Fibroblast of mammary gland (primary cell): ENCODE measurements at places on chromosomes 4 and X.

GRCh38 chr4:145153904-145154298, 26.5 kb downstream of the OTUD4 start:
- no peak for DNase-seq

GRCh38 chr4:114729068-114729738, 130.6 kb downstream of the UGT8 start:
- DNase-seq, result no peak

- no peak for DNase-seq
Observed at GRCh38 chr4:39976945-39977488, 694 bp downstream of the PDS5A start.

DNA sequence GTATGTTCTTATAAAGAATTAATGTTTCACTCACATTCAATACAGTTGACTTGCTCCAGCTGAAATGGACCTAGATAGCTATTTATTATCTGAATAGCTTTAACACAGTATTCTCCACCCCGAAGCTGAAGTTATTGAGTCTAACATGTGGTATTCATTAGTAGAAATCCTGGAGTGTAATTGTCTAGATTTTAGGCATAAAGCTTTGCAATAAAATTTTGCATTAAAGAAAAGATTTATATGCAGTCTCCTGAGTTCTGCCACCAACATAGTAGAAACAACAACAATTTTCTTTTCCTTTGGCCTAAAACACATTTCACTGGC, 90.2 kb upstream of the DCLK2 start:
- DNase-seq, result no peak

- no peak for DNase-seq
Observed at GRCh38 chr4:145781351-145781750, 101.4 kb downstream of the C4orf51 start.

GRCh38 chr4:169650227-169650936, 30.0 kb downstream of the CLCN3 start:
- DNase-seq, result no peak

DNA sequence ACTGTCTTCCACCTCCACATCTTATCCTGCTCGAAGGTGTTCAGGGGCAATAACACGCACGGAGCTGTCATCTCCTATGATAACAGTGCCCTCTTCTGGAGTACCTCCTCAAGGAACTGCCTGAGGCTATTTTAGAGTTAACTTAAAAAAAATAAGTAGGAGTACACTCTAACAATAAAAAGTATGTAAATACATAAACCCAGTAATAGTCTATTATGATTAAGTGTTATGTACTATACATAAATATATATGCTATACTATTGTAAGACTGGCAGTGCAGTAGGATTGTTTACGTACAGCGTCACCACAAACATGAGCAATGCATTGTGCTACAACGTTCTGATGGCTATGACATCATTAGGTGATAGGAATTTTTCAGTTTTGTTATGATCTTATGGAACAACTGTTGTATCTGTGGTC, 34.5 kb upstream of the TLR2 start:
- DNase-seq, result peak; percentile 59
